ENCODE measurements at places on chromosomes 7 and 10.

GRCh38 chr7:16619979-16620408 is 25.6 kb downstream of the ANKMY2 start:
- DNase-seq, result no peak

- DNase-seq, result no peak
These were observed 545 bp upstream of the COMTD1 start for GRCh38 chr10:75236178-75236825.

DNA sequence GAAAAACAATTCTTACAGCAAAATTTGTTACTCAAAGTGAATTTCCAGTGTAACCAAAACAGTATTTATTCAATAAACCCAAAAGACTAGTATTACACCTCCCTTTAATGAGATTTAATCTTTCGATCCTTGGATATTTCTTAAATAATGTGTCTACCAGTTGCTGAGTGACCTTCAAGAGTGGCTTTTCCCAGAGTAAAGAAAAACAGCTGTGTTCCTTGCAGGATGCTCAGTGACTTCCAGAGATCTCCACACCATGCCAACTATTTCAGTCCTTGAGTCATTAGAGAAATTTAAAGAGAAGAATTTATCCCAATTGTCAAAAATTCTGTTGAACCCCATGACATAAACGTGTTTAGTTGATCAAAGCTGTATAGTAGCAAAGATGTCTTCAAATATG is 44.0 kb downstream of the IMMP2L start:
- DNase-seq, result no peak

DNA sequence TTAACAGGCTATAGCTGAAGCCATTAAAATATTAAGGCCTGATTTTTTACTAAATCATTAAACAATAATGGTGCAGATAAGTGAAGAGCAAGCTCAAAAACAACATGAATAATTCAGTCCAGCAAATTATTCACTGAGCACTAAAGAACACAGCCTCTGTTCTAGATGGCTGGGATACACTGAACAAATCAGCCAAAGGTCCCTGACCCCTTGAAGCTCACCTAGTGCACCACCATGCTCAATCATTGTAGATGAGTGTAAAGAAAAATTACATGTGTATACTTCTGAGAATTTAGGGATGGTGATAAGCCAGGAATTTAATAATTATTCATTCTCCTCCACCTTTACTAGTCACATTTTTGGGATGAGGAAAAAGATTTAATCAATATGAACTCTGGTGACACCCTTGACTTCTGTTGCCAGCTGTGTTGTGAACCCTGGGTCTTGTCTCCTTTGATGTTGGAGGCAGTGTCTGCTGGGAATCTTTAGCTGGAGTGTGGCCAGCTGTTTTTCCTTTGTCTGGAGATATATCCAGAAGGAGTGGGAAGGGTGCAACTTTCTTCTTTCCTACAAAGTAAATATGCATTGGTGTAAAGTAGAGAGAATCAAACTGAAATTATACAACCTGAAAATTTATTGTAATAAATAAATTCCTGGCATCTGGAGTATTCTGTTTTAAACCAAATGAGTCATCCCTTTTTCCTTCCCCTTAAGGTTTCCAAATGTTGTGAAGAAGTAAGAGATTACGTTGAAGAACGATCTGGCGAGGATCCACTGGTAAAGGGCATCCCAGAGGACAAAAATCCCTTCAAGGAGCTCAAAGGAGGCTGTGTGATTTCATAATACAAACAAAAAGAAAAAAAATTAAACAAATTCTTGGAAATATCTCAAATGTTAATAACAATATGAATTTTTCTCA is 4.0 kb downstream of the GNGT1 start:
- no peak for DNase-seq

DNA sequence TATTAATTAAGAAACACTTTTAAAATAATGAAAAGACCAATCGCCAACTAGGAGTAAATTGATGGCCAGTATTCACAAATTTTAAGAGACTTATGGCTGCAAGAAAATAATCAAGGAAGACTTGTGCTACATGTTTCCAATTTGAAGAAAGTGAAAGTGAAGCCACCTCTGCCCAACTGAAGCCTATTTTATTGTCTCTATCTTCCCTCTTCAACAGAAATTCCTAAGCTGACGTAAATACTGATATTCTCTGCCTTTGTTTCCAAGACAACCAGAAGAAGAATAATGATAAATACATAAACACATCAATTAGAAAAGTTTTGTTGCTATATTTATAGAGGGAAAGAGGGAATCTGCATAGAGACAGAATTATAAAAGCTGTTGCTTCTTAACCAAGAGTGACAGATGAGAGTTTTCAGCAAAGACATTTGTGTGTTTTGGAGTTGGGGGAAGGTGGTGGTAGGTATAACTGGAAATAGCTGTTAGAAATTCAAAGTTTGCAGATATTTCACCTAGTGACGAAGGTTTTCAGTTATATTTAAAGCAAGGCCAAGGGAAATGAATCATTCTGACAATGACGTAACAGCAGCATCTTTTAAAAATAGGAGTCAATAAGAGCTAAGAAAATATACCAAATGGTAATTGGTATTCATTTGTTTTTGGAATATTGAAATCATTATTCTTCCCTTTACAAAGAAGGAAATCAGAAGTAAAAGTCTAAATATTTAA is 576.6 kb upstream of the SORCS1 start:
- no peak for DNase-seq

DNA sequence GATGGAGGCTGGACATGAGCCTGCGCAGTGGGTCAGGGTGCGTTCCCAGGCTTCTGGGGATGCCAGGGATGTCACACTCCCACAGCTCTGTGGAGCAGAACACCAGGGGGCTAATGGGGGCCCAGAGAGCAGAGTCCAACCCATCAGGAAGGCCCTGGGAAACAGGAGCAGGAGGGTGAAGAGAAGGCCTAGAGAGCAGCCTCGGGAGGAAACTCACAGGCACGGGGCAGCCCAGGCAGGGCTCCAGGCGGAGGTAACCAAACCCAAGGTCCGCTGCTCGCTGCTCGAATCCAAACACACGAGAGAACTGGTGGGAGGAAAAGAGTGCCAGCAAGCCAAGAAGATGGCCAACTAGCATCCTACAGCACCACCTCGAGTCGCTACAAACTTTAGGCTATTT is 130.7 kb upstream of the LANCL2 start:
- DNase-seq, result no peak

- no peak for DNase-seq
These were observed 15.4 kb downstream of the ORC5 start for GRCh38 chr7:104192434-104192833.

DNA sequence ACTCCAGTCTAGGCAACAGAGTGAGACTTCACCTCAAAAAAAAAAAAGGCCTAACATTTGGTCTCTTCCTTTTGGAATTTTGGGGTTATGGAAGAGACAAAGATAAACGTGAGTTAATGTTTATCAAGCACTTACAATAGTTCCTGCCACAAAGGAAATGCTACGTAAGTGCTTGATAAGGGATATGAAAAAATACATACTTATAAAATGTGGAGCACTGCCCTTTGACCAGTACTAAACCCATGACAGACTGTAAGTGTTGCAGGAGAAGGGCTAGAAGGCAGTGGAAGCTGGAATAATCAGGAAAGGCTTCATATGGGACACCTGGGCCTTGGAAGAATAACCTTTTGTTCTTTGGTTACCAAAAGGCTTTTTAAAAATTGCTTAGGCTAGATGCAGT is 25.5 kb downstream of the TMEM248 start:
- no peak for DNase-seq

DNA sequence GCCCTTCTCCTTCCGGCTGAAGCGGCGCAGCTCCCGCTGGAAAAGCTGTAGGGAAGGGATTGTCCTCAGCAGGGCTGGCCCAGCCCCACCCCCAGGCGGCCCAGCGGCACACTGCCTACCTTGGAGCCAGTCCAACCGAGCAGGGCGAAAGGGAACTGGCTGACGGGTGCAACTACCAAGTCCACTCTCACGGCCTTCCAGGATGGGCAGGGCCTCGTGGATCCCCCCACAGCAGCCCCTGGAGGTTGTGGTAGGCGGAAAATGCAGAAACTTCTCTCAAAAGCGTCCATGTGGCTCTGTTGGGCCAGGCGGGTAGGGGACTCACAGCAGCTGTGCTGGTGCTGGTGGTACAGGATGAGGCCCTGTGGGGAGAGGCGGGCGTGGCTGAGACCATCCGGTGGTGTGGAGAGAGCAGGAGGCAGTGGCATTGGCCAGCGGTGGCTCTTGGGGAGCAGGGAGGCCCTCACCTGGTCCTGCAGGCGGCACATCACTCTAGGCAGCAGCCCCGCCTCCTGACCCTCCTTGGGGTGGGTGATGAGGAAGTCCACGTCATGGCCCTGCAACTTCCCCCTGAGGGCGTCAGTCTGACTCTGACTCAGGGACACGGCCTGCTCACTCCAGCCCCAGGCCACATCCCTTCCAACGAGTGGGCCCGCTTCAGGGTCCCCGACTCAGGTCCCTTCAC is 8.4 kb upstream of the PGAM2 start:
- DNase-seq, result no peak

- DNase-seq, result no peak
These were observed 22.7 kb upstream of the TRUB1 start for GRCh38 chr10:114915294-114915693.

DNA sequence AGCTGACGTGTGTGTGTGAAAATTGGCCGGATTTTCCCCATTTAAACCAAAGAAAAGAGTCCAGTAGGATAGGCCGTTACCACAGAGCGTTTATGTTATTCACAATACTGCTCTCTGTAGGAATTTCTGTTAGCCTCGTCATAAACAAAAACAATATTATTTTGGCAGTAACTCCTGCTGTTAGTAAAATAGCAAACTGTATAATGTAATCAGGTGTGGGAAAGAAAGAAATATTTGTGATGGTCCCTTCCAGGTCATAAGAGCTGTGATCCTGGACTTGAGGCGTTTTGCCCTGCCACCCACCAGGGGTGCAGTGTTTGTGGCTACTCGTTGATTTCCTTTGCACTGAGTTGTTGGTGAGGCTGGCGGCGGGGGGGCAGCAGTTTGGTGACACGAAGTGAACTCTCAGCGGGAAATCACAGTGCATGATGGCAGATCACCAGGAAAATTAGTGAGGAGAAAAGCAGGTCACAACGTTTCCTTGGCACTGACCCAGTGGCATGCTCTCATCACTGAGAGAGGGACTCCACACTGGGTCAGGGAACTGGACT is 2.8 kb downstream of the EEPD1 start:
- DNase-seq, result no peak

GRCh38 chr10:120715171-120715570 is 136.0 kb upstream of the WDR11 start:
- DNase-seq, result no peak

DNA sequence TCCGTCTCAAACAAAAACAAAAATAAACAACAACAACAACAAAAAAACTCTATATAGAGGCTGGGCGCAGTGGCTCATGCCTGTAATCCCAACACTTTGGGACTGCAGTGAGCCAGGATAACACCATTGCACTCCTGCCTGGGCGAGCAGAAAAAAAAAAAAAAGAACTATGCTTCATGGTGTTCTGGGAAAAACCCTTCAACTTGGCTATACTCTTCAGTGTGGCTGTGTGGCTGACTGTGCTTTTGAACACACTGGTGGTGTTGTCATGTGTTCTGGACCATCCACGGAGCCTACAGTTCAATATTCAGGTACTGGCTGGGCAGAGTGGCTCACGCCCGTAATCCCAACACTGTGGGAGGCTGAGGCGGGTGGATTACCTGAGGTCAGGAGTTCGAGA is 26.5 kb downstream of the SNX8 start:
- no peak for DNase-seq

- no peak for DNase-seq
These were observed 68.5 kb upstream of the SHH start for GRCh38 chr7:155880721-155881120.

DNA sequence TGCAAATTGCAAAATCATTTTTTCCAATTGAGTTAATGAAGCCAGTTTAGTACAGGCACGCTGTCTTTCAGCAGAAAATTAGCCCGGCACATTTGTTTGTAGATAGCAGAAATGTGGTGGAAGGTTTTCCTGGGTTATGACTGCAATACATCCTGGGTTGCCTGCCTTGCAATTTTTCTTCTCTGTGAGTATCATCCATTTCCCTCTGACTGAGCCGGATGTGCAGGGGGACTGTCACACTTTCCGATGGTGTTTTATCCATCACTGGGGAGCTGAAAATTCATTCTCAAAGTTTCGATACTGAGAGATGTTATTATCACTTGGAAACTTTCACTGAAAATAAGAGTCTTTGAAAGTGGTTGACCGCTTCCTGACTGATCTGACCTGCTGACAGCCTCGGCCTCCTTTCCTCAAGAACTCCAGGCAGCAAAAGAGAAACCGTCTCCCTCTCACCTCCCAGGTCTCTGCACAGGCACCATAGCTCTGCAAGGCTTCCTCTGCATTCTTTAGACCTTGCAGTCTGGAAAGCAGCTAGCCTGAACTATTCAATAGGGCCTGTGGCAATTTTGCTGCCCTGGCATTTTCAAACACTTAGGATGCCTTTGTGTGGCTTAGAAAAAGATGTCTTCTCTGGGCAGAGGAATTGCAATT is 320.8 kb upstream of the NRP1 start:
- no peak for DNase-seq

DNA sequence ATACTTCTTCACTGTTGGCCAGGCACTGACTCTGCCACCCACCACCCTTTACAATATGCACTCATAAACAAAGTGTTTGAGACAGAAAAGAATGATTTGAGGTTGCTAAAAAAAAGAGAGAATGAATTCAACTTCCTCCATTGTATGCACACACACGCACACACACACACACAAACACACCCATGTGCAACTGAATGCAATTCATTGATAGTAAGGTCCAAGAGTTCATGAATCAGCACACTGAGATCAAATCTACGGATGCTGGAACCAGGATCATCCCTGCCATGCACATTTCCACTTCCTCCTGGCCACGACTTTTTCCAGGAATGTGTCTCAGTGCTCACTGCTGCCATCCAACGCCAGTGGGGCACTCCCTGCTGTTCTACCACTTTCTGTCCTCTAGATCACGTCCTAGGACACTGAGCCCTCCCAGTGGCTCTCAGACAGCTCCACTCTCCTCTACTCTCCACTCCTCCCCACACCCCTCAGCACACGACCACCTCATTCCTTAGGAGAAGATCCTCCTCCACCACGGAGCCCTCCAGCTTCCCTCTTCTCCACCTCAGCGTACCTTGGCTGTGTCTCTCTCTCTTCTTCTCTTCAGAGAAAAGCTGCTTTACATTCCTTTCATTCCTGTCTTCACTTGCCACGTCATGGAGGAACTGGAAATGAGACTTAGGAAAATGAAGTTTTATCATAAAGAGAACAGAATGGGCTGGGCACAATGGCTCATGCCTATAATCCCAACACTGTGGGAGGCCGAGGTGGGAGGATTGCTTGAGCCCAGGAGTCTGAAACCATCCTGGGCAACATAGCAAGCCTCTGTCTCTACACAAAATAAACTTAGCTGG is 12.0 kb upstream of the TMEM213 start:
- no peak for DNase-seq

DNA sequence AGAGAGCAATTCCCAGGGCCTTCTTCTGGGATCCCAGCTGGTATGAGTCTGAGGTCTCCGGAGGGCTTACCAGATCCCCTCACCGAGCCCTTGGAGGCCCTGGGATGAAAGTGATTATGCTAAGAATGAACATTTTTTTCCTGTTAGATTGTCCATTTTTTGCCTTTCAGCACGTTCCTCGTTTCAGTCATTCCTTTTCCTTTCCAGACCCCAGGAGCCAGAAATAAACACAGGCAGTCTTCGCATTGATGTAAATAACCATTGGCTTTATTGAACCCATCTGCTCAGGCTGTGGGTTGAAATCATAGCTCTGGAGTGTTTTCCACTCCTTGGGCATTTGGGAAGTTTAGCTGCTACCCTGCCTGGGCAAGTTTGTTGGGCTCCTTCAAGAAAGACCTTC is 320.9 kb upstream of the AUTS2 start:
- DNase-seq, result no peak

GRCh38 chr10:114575417-114576131 is 82.5 kb downstream of the ABLIM1 start:
- DNase-seq, result no peak
